ENCODE measurements at places on chromosomes 13 and 19.
A peak's percentile ranks its signal among the peaks of the same experiment; 100 is the strongest.

GRCh38 chr13:110209950-110210603 lies 96.9 kb downstream of the COL4A1 start:
- DNase-seq = no peak

- no peak for DNase-seq
These were observed 18.9 kb downstream of the SAFB2 start for GRCh38 chr19:5603626-5604025.

- no peak for DNase-seq
These were observed 25.4 kb downstream of the MAP2K2 start for GRCh38 chr19:4098493-4098892.

- DNase-seq = no peak
These were observed 56.5 kb downstream of the KLF2 start for GRCh38 chr19:16380943-16381755.

DNA sequence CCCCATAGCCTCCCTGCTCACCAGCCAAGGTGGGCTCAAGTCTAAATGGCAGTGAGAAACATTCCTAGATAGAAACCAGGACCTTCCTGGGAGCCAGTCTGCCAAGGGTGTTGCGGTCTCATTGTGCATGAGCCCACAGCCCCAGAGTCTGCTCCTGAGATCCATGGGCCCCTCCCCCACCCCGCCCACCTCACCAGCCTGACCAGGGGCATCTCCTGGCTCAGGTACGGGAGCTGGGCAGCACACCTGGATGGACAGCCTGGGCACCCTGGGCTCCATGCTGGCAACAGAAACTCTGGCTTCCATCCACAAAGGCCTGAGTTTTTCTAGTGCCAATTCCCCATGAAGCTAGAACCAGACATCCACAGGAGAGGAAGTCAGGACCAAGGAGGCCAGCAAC lies 65.6 kb downstream of the RAB20 start:
- no peak for DNase-seq

DNA sequence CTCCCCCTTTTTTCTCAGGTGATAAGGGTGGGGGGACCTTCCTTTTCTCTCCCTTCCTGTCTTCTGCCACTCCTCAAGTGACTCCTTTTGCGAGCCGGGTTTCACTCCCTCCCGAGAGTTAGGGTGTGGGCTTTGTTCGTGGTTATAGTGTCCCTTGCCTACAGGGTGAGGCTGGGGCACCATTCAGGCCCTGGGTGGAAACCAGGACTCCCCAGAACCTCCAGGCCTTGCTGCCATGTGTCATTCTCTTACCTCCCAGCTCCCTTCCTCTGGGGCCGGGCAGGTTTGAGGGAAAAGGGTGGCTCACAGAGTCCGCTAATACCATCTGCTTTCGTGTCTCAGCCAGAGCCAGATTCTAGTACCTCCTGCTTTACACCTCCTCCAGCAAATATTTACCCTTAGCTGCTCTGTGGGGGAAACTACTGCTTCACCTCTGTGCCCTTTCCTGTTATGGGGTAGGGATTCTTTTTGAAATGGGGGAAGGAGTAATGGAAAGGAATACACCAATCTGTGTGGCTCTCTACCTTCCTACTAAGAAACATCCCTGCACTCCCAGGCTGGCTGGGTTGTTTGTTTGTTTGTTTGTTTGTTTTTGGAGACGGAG lies 2.8 kb downstream of the ACTN4 start:
- no peak for DNase-seq

GRCh38 chr13:79062291-79062690 lies 343.8 kb downstream of the RBM26 start:
- DNase-seq = no peak

GRCh38 chr13:20492641-20493040 lies 33.0 kb downstream of the CRYL1 start:
- DNase-seq = no peak

DNA sequence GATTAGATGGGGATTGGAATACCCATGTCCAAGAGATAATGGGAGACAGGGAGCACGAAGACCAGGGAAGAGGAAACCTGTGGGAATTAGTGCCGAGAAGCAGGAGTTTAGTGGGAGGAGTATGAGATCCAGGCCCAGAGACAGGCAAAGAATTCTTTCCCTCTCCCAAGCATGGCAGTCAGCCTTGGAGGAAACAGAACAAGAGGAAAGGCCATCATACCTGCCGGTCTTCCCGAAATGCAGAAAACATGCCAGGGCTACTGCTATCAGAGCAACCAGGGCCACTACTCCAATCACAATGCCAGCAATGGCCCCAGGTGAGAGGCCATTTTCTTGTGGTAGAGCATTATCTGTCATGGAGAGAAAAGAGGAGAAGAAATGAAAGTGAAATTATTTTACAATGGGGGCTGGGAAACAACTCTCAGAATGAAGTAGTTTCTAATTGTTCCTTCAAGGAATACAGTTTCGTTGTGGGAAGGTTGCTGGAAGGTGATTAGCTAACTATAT lies 16.1 kb downstream of the CEACAM1 start:
- no peak for DNase-seq

- no peak for DNase-seq
These were observed 20.9 kb upstream of the CALM3 start for GRCh38 chr19:46580247-46580646.

DNA sequence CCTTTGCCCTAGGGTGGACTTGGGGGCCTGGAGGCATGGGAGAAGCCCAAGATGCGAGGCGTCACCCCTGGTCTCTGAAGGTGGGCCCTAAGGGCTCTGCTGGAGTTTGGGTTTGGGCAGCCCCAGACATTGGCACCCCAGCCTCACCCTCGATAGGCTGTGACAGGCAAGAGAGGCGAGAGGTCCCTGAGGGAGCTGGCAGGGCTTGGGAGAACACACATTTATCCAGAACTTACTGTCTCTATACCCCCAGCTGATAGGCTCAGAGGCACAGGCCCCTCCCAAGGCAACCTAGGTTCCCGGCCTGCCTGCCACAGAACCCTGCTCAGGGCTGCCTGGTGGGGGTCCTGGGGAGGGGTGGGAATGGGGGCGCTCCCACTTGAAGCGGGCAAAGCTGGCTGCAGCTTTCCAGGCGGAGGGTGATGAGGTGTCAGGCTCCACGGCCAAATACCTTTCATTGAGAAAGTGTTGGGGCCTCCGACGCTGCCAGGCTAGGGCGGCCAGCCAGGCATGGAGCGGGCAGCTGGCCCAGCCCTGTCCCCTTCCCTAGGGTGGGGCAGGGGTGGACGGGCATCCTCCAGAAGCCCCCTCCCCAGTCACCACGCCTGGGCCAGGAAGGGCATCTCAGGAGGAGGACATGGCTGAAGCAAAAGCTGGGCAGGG lies 9.7 kb downstream of the CILP2 start:
- DNase-seq = no peak

DNA sequence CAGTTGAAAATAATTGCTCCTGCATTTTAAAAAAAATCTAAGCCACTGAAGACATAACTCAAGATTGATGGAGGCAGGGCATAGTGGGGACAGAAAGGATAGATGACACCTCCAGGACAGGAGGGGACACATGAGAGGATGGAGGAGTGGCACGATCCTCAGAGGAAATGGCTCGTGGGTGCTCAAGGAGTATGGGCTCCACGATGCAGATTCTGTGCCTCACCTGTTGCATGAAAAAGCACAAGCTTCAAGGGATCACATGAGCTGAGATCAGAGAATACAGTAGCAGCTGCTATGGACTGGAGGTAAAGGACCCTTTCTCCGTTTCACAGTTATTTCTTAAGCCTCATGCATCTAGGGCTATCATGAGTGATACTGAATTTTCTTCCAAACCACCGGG lies 69.7 kb upstream of the KL start:
- no peak for DNase-seq

DNA sequence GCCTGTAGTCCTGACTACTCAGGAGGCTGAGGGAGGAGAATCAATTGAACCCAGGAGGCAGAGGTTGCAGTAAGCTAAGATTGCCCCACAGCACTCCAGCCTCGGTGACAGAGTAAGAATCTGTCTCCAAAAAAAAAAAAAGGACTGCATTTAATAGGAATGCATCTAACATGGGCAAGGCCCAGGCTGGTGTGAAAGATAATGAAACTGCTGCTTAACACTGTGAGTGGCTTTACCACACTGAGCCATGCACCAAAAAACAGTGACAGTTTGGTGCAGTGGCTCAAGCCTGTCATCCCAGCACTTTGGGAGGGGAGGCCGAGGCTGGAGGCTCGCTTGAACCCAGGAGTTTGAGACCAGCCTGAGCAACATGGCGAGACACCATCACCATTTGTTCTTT lies 8.6 kb downstream of the GTF2F1 start:
- DNase-seq = no peak

- DNase-seq = no peak
These were observed 37.3 kb downstream of the TNFSF13B start for GRCh38 chr13:108306860-108307259.

- DNase-seq = no peak
These were observed 1362.0 kb downstream of the PCDH9 start for GRCh38 chr13:65868099-65868498.

DNA sequence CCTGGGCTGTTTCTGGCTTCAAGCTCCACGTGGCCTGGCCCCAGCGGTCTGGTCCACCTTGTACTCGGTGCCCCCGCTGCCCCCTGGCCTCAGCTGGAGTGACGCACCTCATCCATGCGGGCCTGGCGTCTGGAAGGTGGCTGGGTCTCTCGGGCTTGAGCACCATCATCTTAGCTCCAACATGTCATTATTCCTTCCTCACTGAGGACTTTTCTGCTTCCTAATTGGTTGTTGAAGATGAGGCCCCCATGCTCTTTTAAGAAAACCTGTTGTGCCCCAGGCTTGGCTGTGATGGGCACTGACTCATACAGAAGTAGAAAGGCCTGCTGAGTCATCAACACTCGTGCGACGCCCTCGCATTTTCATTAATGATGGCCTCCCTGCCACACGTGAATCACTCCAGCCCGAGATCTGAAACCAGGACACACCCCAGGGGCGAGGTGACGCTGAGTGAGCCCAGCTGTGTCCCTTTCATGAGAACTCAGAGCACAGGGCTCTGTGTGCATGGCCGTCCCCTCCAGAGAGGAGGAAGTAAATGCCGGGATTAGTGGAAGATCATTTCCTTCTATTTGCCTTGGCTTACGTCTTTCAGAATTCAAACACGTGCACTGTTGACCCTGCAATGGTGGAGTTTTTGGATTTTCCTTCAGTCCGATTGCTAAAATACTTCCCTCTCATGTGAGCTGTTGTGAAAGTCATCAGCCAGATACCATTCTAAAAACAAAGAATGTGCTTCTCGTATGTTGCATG lies 14.0 kb upstream of the GJA3 start:
- peak; percentile 31 for DNase-seq

DNA sequence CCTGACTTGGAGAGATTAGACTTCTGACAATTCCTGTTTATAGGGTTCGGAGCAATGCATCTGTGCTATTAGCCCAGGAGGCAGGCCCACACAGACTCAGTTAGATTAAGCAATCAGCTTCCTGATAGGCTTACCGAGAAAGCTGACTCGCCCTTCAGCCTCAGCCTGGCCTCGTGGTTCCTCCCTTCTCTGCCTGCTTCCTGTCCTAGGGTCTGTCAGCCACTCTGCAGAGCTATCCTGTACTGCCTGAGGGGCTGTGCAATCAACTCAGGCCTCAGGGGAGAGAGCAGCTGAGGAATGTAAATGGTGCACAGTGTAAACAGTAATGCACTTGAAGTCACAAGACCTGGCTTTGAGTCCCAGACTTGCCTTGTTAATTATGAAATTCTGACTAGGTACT lies 30.7 kb downstream of the HTR2A start:
- no peak for DNase-seq

DNA sequence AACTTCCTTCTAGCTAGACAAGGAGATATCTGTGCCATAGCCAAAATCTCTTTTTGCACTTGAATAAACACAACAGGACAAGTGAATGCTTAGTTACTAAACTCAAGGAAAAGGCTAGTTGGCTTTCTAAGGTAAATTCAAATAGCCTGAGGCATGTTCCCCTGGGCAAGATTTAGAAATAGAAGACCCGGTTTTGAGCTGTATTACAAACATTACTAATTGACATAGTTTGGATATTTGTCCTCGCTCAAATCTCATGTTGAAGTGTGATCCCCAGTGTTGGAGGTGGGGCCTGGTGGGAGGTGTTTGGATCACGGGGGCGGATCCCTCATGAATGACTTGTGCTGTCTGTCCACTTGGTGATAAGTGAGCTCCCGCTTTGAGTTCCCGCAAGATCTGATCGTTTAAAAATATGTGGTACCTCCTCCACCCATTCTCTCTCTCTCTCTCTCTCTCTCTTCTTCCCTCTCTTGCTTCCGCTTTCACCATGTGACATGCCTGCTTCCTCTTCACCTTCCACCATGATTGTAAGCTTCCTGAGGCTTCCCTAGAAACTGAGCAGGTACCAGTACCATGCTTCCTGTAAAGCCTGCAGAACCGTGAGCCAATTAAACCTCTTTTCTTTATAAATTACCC lies 3.9 kb upstream of the KBTBD6 start:
- no peak for DNase-seq

GRCh38 chr19:50790922-50791467 lies 780 bp downstream of the ACP4 start:
- no peak for DNase-seq

- DNase-seq = no peak
These were observed 8.3 kb downstream of the IGLON5 start for GRCh38 chr19:51319649-51320279.

DNA sequence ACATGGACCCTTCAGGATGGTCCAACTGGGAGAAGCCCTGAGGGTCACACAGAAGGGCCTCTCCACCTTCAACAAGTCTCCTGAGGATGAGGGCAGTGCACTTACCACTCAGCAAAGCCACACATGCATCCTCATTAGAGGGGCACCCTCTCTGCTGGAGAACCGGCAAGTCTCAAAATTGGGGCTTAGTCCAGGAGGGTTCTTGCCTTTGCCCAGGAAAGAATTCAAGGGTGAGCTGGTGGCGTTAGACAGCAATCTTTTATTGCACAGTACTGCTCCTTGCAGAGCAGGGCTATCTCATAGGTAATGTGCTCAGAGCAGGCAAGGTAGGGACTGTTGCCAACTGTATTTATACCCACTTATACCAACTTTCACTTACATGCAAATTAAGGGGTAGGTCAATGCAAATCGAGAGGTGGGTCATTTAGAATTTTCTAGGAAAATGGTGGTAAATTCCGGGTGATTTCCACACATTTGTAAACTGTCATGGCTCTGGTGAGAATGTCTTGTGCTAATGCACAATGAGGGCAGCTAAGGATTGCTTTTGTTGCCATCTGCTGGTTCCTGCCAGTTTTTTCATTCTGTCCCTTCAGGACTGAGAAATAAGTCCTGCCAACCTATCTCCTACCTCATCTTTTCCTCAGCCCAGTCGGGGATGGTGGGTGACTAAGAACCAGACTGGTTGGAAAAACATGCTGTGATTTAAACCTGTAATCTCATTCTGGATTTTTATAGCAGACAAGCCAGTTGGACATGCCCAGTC lies 27.8 kb upstream of the IGSF23 start:
- DNase-seq = no peak

GRCh38 chr19:53870485-53870844 lies 2.8 kb downstream of the MYADM start:
- no peak for DNase-seq

GRCh38 chr13:28505543-28506135 lies 10.7 kb upstream of the FLT1 start:
- no peak for DNase-seq

DNA sequence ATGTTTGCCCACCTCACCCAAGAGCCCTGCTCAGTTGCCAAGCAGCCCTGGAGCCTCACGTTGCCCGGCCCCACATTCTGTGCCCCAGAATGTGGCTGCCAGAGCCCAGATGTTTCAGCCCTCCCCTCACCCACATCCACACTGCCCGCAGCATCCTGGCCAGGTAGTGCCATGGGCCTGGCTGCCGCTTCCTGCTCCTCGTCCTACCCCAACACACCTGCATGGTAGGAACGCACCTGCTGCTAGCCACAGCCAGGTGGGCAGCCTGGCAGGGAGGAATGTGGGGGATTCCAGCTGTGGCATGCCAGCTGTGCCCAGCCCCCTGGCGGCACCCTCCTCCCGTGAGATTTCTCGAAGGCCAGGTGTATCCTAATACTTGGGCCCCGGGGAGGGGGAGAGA lies 7.5 kb upstream of the NFIX start:
- DNase-seq = no peak

- DNase-seq = no peak
These were observed 26.6 kb downstream of the DOCK9 start for GRCh38 chr13:98951266-98951665.
